ENCODE measurements at places on chromosomes 2 and 18.

- DNase-seq = no peak
Observed at GRCh38 chr2:73989972-73990371, 5.3 kb downstream of the TET3 start.

DNA sequence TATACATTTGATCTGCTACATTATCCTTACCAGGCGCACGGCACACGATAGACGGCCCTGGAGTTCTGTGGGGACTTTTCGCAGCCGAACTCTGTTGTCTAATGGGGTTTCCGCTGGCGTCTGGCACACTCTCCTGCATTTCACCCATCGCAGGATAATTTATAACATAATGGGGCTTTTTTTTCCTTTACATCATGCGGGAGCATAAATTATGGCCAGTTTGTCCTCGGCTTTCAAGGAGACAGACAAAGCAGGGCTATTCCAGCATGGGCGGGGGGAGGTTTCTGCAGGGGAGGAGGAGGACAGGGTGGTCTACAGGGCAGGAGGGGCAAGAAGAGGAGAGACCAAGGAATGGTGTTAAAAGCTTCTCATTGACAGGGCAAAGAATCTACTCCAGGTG is 279.8 kb downstream of the CELF4 start:
- no peak for DNase-seq

- DNase-seq = no peak
Observed at GRCh38 chr18:40473221-40474029, 1481.6 kb upstream of the PIK3C3 start.

DNA sequence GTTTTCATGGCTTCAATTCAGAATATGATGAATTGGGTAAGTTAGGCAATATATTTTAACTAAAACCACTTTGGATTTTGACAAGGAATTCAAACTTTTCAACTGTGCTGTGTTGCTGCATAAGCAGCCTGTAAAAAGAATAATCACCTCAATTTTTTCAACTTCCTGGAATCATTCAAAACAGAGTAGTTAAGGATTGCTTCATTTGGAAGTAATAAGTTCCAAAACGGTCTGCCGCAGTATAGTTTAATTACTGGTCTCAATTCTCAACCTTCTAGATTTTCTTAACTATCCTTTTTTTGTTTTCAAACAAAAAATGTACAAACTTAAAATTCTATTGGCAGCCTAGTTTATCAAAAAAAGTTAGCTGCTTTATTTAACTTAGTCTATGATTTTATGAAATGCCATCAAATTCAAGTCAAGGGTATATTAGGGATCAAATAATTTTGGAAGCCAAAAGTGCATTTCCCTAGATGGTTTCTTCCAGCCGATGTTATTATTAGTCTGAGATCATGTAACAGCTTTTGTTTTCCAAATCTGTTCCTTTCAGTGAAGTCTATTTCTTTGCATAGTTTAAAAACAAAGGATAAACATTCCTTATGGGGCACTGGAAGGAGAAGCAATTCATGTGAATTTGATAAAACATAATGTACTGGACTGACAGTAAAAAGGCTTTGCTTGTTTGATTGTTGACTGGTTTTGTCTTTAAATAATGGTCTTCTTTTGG is 76.1 kb upstream of the ETAA1 start:
- no peak for DNase-seq

DNA sequence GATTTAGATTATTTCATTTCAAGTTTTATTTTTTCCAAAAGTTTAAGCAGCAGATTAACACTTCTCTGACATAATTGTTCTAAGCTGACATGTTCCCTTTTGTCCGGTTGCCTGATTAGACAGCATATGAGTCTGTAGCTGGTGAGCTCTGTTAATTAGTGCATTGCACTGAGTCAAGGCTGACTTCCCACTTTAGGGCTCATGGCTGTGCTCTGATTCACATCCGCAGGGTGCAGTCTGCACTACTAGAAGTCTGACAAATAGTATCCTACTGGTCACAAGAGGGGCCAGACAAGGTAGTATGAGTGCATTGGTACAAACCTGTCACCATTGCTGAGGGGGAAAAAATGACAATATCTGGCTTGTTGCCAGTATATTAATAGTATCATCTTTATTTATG is 443.9 kb upstream of the ZNF804A start:
- DNase-seq = no peak

DNA sequence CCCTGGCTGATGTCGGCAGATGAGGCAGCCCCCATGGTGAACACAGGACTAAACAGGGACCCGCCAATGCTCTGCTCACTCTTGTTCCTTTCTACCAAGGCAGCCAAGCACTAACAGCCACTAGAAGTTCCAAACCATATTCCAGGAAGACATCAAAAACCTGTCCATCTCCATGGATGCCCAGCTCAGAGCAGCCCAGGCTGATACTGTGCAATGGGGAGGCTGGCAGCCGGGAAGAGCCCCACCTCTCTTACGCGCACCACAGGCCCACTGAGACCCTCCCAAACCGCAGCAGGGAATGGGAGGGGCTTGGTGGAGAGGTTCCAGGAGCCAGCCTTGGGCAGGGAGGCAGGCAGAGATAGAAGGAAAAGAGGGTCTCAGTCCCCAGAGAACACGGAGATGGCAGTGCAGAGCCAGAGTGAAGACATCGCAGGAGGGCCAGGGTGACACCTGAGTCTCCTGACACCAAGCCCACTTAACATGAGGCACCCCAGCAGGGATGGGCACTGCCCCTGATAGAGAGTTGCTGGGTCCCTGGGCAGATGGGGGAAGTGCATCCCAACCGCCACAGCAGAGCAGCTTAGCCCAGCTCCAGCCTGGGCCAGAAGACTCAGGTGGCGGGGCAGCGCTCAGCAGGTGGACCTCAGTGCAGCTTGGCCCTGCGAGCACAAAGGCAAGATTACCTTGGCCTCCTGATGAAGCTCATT is 3.4 kb downstream of the HS6ST1 start:
- DNase-seq = no peak

GRCh38 chr2:24723191-24723590 is 70.0 kb downstream of the PTRHD1 start:
- DNase-seq = no peak

Data from NCI-H1105 (cell line).